ENCODE measurements at places on chromosomes 4 and X.

DNA sequence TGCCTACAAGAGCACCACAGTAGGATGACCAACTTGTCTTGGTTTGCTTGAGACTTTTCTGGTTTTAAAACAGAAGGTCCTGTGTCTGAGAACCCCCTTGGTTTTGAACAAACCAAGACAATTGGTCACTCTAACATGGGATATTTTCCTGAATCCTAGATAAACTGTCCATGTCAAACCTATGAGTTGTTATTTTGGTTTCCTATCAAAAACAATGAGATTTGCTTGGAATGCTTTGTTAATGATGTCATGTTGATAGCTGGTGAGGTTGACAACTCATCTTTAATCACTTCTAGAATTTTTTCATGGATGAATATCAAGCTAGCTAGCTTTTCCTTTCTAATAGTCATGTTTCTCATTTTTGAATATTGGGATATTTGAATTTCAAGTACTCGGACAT, 518.3 kb upstream of the ARX start:
- no peak for DNase-seq

GRCh38 chr4:78754872-78755271, 21.3 kb upstream of the BMP2K start:
- DNase-seq = peak; percentile 65

DNA sequence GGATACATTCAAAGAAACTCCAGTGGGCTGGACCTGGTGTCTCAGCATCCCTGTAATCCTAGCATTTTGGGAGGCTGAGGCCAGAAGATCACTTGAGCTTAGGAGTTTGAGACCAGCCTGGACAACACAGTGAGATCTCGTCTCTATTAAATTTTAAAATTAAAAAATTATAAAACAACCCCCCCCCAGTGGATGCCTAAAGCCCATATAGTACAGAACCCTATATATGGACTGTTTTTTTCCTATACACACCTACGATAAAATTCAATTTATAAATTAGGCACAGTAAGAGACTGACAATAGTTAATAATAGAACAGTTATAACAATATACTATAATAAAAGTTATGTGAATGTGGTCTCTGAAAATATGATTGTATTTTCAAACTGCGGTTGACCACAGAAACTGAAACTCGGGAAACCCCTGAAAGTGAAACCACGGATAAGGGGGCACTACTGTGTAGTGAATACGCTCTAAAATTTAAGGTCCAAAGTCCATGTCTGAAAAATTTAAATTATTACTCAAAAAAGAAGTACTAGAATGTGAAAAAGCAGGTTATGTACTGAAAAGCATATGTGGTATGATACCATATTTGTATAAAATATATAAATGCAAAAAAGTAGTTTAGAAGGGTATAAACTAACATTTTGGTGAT, 2.0 kb downstream of the SMIM14 start:
- no peak for DNase-seq

- no peak for DNase-seq
These were observed 50.4 kb upstream of the ANKRD50 start for GRCh38 chr4:124762956-124763355.

DNA sequence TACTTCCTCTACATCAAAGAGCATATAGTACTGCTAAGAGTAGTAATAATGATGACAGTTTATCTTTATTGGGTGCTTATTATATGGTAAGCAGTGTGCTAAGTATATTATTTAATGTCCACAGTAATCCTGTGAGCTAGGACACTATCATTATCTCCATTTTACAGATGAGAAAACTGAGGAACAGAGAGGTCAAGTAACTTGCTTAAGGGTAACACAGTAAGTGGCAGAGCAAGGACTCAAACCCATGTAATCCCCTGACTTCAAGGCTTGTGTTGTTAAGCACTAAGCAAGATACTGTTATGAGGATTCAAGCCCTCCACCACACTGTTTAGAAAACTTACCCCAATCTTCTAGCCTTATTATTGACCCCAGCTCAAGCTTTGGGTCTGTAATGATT, 202.4 kb downstream of the ENOX2 start:
- DNase-seq = no peak

GRCh38 chr4:2070421-2071251, 11.5 kb downstream of the NAT8L start:
- no peak for DNase-seq

GRCh38 chrX:120794525-120794975, 81.1 kb downstream of the CT47B1 start:
- DNase-seq = peak; percentile 32

GRCh38 chr4:145375416-145375815, 106.2 kb upstream of the SMAD1 start:
- no peak for DNase-seq

GRCh38 chrX:19728915-19729314, 158.5 kb downstream of the SH3KBP1 start:
- no peak for DNase-seq

Measured in epithelial cell of esophagus (primary cell).